NCI-H1417 treated with DMSO at 0.1 percent for 48 hours (cell line): ENCODE measurements at places on chromosomes 2 and 18.

GRCh38 chr2:53903011-53903410 is 43.2 kb upstream of the GPR75 start:
- no peak for DNase-seq

DNA sequence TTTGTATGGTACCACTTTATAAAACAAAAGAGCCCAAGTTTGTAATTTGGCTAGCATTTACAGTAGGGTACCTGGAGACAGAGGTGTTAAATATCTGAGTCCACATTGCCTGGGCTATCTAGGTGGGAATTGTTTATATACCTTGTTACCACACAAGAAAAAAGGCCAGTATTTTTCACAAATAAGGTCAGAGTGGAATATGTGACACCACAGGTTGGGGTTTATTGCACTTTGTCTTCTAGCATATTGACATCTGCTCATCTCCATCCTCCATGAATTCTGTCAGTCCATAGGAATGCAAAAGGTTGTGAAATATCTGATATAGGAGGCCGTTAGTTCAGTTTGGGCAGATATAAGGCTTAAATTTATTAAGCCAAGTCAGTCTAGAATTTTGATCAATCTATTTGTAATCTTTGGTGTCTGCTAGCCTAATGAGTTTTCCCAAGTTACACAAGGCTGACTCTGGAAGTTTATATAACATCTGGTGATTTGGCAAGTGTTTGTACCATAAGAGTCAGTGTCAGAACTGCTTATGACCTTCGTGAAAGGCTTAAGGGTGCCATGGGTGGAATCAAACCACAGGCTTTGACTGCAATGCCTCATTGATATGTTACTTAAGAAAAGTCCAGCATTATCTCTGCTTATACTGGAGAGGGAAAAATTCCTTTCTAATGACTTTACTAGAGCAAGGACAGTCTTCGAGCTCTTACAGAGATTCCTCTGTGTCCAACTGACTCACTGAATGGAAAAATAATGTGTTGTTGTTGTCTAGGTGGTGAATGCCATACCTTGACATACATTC is 11.3 kb upstream of the DPP4 start:
- DNase-seq: no peak

DNA sequence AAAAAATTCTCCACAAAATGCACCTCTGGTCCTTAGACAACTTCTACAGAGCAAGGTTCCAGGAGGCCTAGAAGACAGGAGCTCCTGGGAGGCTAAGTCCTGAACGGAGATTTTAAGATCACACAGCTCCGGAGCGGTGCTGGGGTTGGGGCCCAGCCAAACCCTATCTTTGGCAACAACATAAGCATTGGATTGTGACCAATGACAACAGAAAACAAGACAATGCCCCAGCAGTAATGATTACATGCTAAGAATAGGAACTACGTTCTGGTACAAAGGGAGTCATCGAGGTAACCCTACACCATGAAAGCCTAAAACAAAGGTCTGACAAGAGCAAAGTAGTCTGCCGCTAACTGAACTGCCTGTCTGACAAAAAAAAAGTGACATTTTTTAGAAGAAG is 171.2 kb downstream of the CMPK2 start:
- no peak for DNase-seq

- no peak for DNase-seq
Measured at GRCh38 chr2:131092458-131093005, 728 bp downstream of the FAM168B start.

- DNase-seq: no peak
Measured at GRCh38 chr2:113818382-113818951, 62.0 kb upstream of the SLC35F5 start.

GRCh38 chr2:201261471-201261870 is 1.1 kb downstream of the CASP8 start:
- DNase-seq: no peak

- no peak for DNase-seq
Measured at GRCh38 chr2:45794134-45794617, 142.7 kb downstream of the PRKCE start.

- no peak for DNase-seq
Measured at GRCh38 chr2:68151037-68151436, 6.7 kb upstream of the PNO1 start.

DNA sequence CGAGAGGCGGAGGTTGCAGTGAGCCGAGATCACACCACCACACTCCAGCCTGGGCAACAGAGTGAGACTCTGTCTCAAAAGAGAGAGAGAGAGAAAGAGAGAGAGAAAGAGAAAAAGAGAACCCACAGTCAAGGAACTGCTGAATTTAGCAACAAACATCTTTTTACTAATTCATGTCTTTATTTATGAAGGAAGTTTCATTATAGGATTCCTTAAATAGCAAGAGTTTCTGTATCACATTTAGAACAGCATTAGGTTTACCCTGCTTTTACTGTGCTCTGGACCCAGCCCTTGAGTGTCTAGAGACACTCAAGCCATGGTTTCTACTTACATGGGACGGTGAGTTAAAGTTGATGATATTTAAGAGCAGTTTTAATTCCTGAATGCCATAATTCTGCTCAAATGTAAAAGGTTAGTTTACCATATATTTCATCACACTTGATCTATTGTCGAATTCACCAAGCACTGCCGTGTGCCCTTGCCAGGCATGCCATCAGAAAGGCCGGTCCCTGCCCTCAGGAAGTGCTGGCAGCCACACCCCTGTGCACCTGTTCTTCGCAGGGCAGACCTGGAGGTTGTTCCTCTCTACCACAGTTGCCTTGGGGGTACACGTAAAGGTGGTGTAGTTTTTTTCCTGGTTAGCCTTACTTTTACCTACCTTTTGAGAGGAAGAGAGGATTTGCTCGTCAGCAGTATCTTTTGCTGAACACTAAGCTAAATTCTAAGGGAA is 153.3 kb downstream of the LDLRAD4 start:
- no peak for DNase-seq

DNA sequence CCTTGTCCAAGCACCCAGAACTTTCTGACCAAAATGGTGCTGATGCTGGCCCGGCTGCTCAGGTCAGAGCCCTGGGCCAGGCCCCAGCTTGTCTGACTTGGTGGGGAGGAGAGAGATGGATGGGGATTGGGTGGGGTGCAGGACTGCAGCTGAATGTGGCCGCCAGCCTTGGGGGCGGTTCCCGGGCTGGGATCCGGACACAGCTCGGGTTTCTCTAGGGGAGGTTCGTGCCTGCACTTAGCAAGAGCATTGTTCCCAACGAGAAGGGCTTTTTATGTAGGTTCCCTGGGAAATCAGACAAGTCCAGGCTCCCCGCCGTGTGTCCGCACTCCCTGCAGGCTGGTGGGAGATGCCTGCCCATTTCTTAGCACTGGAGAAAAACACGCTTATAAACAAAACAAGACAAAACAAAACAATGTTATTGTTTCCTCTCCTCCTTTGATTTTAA is 50.5 kb upstream of the HS6ST1 start:
- no peak for DNase-seq
